Stimulated activated CD8-positive, alpha-beta memory T cell treated with anti-CD3 and anti-CD28 coated beads, Interleukin-4, amount 100 ng/mL, for 1 hour (primary cell): ENCODE measurements at places on chromosomes 2 and 18.

DNA sequence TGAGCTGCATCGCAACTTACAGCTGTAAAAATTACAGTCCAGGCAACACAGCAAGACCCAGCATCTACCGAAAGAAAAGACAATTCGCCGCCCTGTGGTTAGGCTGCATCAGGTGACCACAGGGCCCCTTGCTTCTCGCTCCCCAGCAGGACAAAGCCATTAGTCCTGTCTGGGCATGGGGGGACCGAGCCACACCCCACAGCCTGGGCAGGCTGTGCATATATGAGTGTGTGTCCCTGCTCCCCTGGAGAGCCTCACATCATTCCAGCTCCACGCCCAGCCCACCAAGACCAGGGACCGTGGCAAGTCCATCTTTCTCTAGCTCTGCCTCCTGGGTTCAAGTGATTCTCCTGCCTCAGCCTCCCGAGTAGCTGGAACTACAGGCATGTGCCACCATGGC lies 33.9 kb downstream of the SNORC start:
- DNase-seq: no peak

GRCh38 chr2:197869501-197870111 lies 65.2 kb downstream of the PLCL1 start:
- peak; percentile 11 for DNase-seq

GRCh38 chr18:63523660-63524059 lies 18.5 kb upstream of the SERPINB12 start:
- DNase-seq: no peak

DNA sequence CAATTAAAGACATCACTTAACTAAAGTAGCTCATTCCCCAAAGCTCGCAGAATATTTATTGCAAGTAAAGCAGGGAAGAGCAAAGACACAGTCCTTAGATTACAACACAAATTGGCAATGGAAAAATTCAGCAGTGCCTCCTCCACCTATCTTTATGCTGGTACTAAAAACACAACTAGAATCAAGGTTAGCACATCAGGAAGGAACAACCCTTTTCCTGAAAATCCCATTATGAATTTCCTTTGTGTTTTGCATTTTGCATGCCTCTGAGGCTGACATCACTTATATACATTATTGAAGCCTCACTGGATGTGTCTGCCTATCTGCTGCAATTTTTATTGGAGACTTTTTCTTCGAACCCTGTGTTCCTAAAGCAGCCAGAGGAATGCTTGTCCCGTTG lies 193.8 kb upstream of the STK17B start:
- no peak for DNase-seq

GRCh38 chr2:236663287-236664101 lies 93.9 kb downstream of the ACKR3 start:
- DNase-seq: no peak

DNA sequence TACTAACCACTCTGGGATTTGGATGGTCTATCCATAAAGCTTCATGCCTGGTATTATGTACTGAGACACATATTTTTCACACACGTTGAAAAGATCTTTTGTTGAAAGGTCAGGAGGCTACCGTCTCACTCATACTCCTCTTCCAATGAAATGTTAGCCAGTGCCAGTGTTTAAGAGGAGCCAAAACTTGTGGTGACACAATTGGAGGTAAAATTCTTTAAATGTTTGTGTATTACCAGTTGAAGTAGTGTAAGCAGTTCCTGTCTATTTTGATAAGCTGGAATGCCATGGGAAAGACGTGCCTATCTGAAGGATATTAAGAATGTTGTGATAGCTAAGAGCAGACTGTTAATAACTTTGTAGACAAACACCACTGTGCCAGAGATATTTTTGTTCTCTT lies 32.1 kb downstream of the MARCHF7 start:
- DNase-seq: no peak

DNA sequence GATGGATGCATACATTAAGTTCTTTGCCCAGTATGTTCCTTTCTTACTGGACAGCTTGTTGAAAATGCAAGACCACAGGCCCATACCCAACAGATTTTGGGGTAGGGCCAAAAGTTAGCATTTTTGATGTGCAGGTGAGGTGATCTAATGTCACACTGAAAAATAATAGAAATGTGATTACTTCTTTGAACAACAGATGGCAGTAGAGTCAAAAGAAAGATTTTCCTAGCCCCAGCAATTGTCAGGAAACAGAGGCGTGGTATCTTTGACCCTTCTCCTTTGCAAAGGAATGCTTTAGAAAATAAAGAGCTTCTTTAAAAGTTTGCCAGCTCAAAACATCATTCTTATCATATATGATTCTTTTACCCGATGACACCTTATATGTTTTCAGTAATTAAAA lies 343.6 kb upstream of the SYT4 start:
- no peak for DNase-seq

- DNase-seq: no peak
These were observed 7.0 kb downstream of the TANC1 start for GRCh38 chr2:158975271-158975921.

DNA sequence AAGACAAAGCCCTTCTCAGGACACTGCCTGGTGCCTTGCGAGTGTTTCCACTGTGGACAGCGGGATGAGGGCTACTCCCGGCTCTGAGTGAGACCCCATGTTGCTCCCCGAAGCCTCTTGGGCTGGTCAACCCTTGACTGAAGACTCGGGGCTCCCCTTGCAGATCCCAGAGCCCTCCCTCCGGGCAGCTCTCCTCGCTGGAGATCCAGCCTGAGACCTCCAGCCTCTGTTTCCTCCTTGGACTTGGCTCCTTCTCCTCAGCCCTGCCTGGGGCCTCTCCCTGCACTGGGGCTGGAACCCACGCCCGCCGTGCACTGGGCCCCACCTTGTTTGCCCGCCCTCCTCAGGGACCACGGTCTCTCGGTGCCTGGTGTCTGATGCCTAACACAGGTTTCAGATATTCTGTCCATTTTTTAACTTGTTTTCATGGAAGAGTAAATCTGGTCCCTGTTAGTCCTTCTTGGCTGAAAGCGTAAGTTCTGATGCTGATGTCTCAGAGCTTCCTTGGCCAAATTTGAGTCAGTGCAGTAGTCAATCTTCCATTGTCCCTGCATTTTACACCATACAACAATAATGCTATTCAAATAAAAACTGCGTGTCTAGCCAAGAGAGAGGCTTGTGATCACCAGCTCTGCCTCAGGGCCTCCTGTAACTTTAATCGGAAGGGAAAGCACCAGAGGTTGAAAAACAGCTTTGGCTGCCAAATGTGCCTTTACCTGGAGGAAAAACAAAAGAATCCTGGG lies 139.3 kb upstream of the CTDP1 start:
- no peak for DNase-seq

DNA sequence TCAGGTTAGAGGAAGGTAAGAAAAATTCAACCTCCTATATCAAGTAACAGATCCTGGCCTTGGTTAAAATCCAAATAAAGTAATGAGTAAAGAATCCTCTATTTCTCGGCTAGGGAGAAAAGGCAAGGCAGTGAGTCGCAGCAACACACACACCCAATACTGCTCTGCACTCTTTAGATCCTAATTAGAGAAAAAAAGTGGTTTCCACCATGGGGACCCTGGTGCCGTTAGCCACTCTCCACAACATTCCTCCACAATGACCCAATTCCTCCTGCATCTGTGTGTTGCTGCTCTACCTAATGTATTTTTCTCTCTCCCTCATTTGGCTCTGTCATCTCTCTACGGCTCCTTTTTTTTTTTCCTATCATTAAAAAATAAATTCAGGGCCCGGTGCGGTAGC lies 462.7 kb downstream of the METTL4 start:
- DNase-seq: no peak

GRCh38 chr2:118498943-118499342 lies 348.5 kb downstream of the EN1 start:
- no peak for DNase-seq

- DNase-seq: no peak
These were observed 99.6 kb upstream of the RIOK3 start for GRCh38 chr18:23353459-23353858.

GRCh38 chr18:199768-200167 lies 41.4 kb downstream of the USP14 start:
- no peak for DNase-seq

GRCh38 chr2:236051351-236051750 lies 116.8 kb downstream of the GBX2 start:
- DNase-seq: no peak

DNA sequence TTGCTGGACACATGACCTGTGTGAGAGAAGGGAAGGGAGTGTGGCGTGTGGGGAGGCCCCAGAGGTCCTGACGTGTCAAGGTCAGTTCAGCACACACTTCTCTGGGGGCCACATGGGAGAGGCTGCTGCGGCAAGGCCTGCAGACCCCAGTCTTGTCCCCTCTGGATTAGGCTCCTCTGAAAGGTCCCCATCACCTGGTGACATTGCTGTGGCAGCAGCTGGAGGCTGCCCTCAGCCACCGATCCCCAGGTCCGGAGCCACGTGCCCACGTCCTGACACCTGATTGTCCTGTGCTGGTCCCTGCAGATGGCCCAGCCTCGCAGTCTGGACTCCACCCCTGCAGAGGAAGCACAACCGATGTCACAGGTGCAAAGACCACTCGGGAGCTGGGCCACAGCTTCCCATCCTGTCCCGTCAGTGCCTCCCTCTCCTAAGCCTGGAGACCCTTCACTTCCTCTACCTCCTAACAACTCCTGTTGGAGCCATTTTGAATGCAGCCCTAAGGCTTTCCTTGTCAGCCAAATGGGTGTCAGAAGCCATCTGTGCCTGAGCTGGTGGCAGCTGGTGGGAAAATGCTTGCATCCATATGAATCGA lies 12.7 kb downstream of the TMEM177 start:
- no peak for DNase-seq

- DNase-seq: no peak
These were observed 181.1 kb upstream of the DPP10 start for GRCh38 chr2:114261366-114261765.

GRCh38 chr2:74327199-74327598 lies 16.0 kb downstream of the SLC4A5 start:
- DNase-seq: no peak

- DNase-seq: no peak
These were observed 63.6 kb downstream of the CELF4 start for GRCh38 chr18:37502036-37502435.

DNA sequence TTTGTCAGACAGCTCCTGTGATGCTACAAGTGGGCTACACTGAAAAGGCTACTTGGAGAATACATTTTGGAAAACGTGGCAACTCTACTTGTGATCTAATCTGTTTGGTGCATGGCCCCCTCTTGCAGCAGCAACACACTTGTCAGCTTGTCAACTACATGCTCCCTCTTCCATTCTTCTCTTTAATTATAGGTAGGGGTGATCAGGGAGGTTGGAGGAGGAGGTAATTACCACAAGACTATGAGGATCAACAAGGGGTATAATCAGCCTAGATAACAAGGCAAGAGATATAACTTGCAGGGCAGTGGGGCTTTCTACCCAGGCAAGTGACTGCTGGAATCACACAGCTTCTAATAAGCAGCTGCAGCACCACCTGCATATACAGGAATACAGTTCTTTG lies 104.9 kb downstream of the ACVR1 start:
- no peak for DNase-seq

DNA sequence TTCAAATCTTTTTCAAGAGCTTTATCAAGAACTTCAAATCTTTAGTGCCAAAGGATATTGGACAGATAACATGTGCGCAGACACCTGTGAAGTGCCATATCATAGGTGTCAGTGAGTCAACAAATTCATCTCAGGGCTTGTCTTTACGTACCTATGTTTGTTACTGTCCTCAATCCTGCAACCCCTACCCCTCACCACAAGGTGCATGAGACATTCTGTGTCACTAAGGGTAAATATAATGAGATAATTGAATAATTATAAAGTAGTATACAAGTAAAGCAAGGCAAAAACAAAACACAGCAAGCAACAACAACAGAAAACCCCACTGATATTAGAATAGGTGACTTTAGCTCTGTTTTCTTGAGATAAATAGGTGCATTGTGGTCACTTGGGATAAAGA lies 1495.8 kb upstream of the TMEFF2 start:
- DNase-seq: no peak

GRCh38 chr2:123364243-123364896 lies 660.7 kb upstream of the CNTNAP5 start:
- no peak for DNase-seq

GRCh38 chr18:3305933-3306332 lies 44.0 kb downstream of the MYL12B start:
- no peak for DNase-seq

DNA sequence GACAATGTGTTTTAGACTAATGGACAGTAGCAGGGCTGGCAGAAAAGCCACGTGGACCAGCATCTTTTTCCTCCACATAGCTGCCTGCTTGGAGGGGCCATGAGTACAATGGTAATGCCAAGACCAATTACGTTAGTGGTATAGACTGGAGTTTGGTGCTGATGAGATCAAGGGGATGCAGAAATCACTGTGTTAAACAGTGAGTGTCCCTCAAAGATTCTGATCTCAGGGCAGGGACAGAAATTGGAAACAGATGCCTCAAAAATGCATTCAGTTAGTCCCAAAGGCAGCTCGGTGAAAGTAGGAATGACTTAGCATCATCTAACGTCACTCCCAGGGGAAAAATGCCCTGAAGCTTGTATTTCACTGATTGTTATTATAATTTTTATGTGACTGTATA lies 72.4 kb downstream of the SLC16A14 start:
- DNase-seq: no peak

GRCh38 chr2:69831354-69831905 lies 2.0 kb downstream of the GMCL1 start:
- DNase-seq: no peak

- no peak for DNase-seq
These were observed 107.5 kb upstream of the SERPINE2 start for GRCh38 chr2:224146356-224147160.

DNA sequence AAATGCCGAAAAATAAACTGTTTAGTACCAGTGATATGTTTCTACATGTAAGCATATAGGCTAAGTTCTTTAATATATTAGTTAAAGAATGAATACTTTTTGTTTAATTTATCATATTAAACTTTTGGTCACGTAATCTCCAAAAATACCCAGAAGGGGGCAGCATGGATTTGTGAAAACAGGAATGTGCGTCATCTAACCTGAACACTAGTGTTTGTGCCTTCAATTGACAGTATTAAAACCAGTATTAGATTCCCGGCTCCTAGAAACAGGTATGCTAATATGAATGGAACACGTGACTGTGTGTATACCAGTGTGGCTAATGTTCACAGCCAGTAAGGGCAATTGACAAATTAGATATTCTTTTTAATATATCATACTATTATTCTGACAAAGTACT lies 51.8 kb downstream of the WDR7 start:
- no peak for DNase-seq

DNA sequence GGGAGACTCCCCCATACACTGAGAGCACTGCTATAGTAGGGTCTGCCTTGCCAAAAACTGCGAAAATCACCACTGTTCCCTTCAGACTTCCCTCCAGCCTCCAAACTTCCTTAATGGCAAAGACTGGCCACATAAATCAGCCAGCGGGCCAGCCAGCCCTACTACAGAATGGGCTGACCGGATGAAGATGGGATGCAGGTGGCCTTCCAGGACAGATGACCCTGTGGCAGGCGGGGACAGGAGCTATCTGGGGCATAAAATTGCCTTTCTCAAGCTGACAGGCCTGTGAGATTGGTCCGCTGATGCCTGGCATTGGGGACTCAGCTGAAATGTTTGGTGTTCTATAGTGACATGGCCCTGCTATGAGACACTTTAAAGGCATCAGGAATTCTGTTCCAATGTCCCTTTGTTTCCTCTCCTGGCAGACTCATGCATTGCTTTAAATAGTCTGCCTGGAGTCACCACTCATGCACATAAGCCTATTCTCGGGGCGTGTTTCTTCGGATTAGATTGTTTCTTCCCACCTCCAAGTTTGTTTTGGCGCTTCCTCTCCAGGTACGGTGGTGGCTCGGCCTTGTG lies 135.9 kb downstream of the ALPK2 start:
- no peak for DNase-seq
